ENCODE measurements at places on chromosomes 1 and 21.
A peak's percentile ranks its signal among the peaks of the same experiment; 100 is the strongest.

DNA sequence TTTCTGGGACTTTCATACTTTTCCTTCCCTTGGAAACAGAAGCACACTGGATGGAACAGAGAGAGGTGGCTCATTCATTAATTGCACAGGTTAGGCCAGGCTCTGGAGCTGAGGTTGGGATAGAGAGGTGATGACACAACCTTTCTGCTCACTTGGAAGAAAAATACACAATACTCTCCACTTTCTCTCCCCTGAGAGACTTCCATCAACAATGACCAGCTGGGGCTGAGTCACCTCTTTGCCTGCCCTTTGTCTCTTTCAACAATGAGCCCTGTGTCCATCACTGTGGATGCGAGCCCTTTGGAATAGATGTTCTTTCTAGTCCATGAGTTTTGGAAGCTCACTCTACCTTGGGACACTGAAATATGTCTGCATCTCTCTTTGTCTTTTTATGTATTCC is 43.1 kb downstream of the ATP2B4 start:
- peaks cover 80% of the 10 kb centered on the region for H3K4me1 ChIP-seq
- H3K4me3 ChIP-seq, result no peak overlapping the region
- H3K27me3 ChIP-seq, result peaks cover 6% of the 10 kb centered on the region
- H3K36me3 ChIP-seq, result peaks cover 7% of the 10 kb centered on the region
- H3K27ac ChIP-seq, result no peak overlapping the region

- peaks cover 3% of the 10 kb centered on the region for H3K27me3 ChIP-seq
- no peak overlapping the region for H3K27ac ChIP-seq
- no peak for DNase-seq
- no peak overlapping the region for H3K4me3 ChIP-seq
- peaks cover 82% of the 10 kb centered on the region for H3K4me1 ChIP-seq
- peaks cover 5% of the 10 kb centered on the region for H3K36me3 ChIP-seq
Measured at GRCh38 chr1:18920931-18921330, 18.6 kb upstream of the ALDH4A1 start.

- no peak overlapping the region for H3K4me3 ChIP-seq
- peaks cover 16% of the 10 kb centered on the region for H3K4me1 ChIP-seq
- no peak overlapping the region for H3K27ac ChIP-seq
- no peak for DNase-seq
- H3K27me3 ChIP-seq, result peaks cover 10% of the 10 kb centered on the region
Measured at GRCh38 chr1:175900171-175900570, 156.8 kb upstream of the TNR start.

GRCh38 chr1:46687093-46687659 is 15.5 kb downstream of the TEX38 start:
- no peak for DNase-seq
- peaks cover 61% of the 10 kb centered on the region for H3K36me3 ChIP-seq
- H3K4me3 ChIP-seq, result no peak overlapping the region
- H3K27me3 ChIP-seq, result no peaks in the 10 kb centered on the region

- DNase-seq, result no peak
- H3K4me3 ChIP-seq, result no peak overlapping the region
- H3K27me3 ChIP-seq, result peaks cover 16% of the 10 kb centered on the region
- H3K36me3 ChIP-seq, result no peaks in the 10 kb centered on the region
- H3K4me1 ChIP-seq, result peaks cover 34% of the 10 kb centered on the region
Measured at GRCh38 chr1:31957701-31958674, 19.8 kb upstream of the PTP4A2 start.

DNA sequence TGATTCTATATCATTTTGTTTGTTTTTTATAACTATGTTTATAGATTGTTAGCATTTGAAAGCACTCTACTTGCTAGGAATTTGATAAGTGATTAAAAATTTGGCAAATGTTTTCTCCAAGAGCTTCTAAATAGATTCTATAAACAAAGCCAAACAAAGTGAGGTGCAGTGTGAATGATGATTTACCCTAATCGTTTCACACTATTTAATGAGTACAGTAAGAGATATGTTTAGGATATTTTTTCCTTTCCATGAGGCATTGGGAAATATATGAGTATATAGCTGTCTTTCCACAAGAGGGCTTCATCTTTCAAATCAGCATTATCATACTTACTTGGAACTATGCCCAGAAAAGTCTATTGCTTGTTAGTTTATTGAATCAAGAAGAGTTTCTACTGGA is 277.0 kb upstream of the BRINP3 start:
- H3K4me3 ChIP-seq, result no peak overlapping the region
- H3K27me3 ChIP-seq, result peaks cover 3% of the 10 kb centered on the region
- no peaks in the 10 kb centered on the region for H3K36me3 ChIP-seq
- H3K4me1 ChIP-seq, result no peaks in the 10 kb centered on the region
- no peak overlapping the region for H3K27ac ChIP-seq

DNA sequence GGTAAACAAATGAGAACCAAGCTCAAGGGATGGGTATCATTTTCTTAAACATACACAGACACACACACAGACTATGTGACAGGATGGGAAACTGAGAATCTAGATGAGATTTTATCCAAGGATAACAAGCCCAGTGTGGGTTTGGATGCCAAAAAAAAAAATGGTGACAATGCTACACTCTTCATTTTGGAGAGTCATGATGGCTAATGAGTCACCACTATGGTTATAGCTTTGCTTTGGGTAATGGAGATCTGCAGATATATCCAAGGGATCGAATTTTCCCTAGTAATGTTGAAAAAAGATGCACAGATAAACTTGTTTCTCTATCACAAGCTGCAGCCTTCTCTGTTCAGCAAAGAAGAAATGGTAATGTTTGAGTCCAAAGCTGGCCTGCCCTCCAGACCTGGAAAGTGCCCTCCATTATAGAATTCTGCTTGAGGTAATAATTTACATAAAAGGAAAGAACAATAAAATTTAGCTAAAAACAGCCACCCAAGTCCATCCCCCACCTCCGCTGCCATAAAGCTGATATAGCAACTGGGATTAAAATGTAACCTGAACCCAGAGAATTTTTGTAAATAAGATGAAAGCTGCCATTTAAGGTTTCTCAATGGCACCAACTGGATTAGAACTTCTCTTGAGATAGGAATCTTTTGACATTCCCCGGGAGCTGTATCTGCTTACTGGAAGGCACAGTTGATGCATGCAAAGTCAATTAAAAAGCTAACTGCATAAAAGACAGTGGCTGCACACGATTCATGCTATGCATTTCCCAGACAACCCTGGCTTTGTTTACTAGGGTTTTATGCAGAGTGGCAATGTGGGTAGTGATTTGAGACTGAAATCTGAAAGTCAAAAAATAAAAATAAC is 395.2 kb upstream of the LYPLAL1 start:
- H3K4me1 ChIP-seq, result peaks cover 53% of the 10 kb centered on the region
- H3K4me3 ChIP-seq, result no peak overlapping the region
- no peak overlapping the region for H3K27ac ChIP-seq
- H3K27me3 ChIP-seq, result no peaks in the 10 kb centered on the region
- H3K36me3 ChIP-seq, result no peaks in the 10 kb centered on the region
- DNase-seq, result no peak

GRCh38 chr1:198657550-198658064 is 18.8 kb downstream of the PTPRC start:
- H3K27ac ChIP-seq, result no peak overlapping the region
- H3K4me3 ChIP-seq, result no peak overlapping the region

DNA sequence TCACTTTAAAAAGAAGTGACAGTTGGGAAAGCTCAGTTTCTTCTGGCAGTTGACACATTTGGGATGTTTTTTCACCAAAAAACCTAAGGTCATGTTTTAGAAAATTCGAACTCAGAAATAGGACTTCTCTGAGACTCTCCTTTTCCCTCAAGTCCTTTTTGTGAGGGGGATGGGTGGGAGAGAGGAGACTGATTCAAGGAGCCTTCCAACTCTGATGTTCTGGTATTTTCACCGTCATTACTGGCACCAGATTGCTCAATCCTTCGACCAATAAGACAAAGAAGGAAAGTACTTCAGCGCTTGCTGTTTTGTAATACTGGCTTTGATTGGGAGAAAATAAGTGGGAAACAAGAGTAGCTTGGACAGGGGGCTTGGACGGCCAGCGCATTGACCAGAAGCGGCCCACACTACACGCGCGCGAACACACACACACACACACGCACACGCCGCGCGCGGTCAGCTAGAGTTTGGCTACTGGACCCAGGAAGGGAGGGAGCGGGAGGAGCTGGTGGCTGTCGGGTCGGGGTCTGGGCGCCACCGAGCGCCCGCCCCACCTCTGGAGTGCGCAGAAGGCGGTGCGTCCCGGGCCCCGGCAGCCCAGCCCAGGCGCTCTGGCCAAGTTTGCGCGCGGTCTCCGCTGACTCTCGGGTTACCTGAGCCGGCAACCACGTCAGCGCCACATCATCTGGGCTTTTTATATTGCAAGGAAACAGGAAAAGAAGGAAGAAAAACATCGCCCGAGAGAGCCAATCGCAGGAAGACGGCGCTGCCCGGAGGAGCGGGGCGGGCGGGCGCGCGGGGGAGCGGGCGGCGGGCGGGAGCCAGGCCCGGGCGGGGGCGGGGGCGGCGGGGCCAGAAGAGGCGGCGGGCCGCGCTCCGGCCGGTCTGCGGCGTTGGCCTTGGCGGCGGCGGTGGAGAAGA is at the start of gene KCNK1:
Gene KCNK1, plus strand, starts transcription at position 855 of the 921 bp plus-strand sequence. Its CDS starts 66 bp downstream, at position 921.
- DNase-seq, result peak; percentile 76
- H3K27me3 ChIP-seq, result peaks cover 82% of the 10 kb centered on the region
- no peak within 1 kb of the TSS for H3K27ac ChIP-seq
- no peaks in the 10 kb centered on the region for H3K36me3 ChIP-seq
- peak within 1 kb of the TSS; percentile 87 for H3K4me3 ChIP-seq
- peaks cover 34% of the 10 kb centered on the region for H3K4me1 ChIP-seq

DNA sequence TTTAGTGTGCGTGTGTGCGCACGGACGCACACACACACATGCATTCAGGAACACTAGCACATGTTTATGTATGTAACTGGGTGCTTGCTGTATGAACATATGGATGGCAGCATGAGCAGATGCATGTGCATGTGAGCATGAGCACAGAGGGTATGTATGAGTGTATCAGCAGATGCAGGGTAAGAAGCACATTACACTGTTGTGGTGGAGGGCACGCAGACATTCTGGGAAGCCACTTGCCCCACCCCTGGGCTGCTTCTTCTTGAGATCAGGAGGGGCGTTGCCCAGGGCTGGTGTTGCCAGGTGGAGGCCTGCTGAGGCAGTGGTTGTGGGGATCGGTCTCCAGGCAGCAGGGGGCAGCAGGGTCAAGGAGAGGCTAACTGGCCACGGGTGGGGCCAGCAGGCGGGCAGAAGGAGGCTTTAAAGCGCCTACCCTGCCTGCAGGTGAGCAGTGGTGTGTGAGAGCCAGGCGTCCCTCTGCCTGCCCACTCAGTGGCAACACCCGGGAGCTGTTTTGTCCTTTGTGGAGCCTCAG is 3.9 kb upstream of the P3R3URF start:
- no peak overlapping the region for H3K27ac ChIP-seq
- DNase-seq, result peak; percentile 35
- no peaks in the 10 kb centered on the region for H3K27me3 ChIP-seq
- H3K36me3 ChIP-seq, result no peaks in the 10 kb centered on the region

GRCh38 chr1:175563236-175563895 is 180.0 kb downstream of the TNR start:
- H3K27ac ChIP-seq, result no peak overlapping the region
- H3K4me3 ChIP-seq, result no peak overlapping the region
- DNase-seq, result no peak
- H3K4me1 ChIP-seq, result peaks cover 12% of the 10 kb centered on the region

- H3K36me3 ChIP-seq, result no peaks in the 10 kb centered on the region
- no peak for DNase-seq
- no peaks in the 10 kb centered on the region for H3K4me1 ChIP-seq
- no peak overlapping the region for H3K27ac ChIP-seq
Measured at GRCh38 chr1:97904534-97904933, 16.3 kb downstream of the DPYD start.

- H3K27ac ChIP-seq, result no peak overlapping the region
- no peaks in the 10 kb centered on the region for H3K36me3 ChIP-seq
- no peak for DNase-seq
- H3K27me3 ChIP-seq, result peaks cover 39% of the 10 kb centered on the region
Measured at GRCh38 chr1:154765970-154766369, 104.1 kb downstream of the KCNN3 start.

- peaks cover 6% of the 10 kb centered on the region for H3K4me1 ChIP-seq
- H3K36me3 ChIP-seq, result peaks cover 49% of the 10 kb centered on the region
- DNase-seq, result no peak
- peaks cover 33% of the 10 kb centered on the region for H3K27me3 ChIP-seq
- no peak overlapping the region for H3K4me3 ChIP-seq
Measured at GRCh38 chr1:11500881-11501280, 21.9 kb downstream of the DISP3 start.

DNA sequence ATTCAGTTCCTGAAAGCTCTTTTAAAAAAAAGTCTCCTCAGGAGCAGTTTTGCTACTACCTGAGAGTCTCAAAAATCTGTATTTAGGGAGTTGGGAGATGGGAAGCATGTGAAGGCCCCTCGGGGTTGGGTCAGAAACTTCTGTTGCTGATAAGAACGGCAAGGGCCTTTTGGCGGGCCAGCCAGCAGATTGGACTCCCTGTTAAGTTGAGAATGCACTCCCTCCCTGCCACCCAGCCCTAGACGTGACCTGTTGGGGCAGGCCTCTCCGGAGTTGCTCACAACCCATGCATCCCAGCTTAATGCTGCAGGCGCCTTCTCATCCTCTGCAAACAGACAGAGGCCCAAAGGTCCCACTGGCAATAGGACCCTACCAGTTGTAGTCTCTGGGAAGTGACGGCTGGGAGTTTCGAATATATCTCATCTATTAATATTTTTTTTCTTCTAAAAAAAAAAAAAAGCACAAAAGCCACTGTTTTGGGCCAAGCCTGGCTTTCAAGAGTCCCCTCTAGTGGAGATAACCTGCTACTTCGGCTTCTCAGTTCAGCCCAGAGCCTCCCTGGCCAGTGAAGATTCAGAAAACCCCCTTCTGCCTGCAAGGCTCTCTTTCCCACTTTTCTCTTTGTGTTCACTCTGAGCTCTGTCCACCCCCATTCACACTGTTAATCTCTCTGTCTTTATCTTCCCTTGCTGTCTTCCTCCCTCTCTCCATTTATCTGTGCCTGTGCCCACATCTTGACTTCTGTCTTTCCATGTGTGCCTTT is 5.3 kb downstream of the PLXNA2 start:
- H3K4me1 ChIP-seq, result peaks cover 88% of the 10 kb centered on the region
- peak overlapping the region; percentile 61 for H3K4me3 ChIP-seq
- peak overlapping the region; percentile 2 for H3K27ac ChIP-seq
- no peak for DNase-seq
- H3K27me3 ChIP-seq, result peaks cover 41% of the 10 kb centered on the region

All from nephron progenitor cell (in vitro differentiated cells).